Smooth muscle cell of the coronary artery (primary cell): ENCODE measurements at places on chromosomes 2 and 18. TPM values are rescaled to one million over a fixed set of nuclear protein-coding genes. Genes with fewer than 3 reads are reported as not detected.

Gene UGT1A5
- total RNA-seq = not detected in 2 replicates

Gene STPG4
- 0.23 TPM in 2 replicates for total RNA-seq

Gene SERPINB4
- 3.7 TPM in 1 of 2 replicates, not detected in the other for total RNA-seq

Gene VWC2L
- not detected in 2 replicates for total RNA-seq

Gene TCF23
- total RNA-seq = 0.82 TPM in 1 of 2 replicates, not detected in the other

Gene C2orf81
- 0.59 and 0.98 TPM in 2 replicates for total RNA-seq

Gene RPE
- total RNA-seq = 58.6 and 81.9 TPM in 2 replicates

Gene CHRNG
- not detected in 2 replicates for total RNA-seq

Gene HOXD11
- total RNA-seq = not detected in 2 replicates

Gene EFHD1
- 0.23 and 0.30 TPM in 2 replicates for total RNA-seq

Gene RGPD4
- under 0.01 TPM in 1 of 2 replicates, not detected in the other for total RNA-seq

Gene PROKR1
- total RNA-seq = not detected in 2 replicates

Gene DRC1
- not detected in 2 replicates for total RNA-seq

Gene SERPINB12
- total RNA-seq = not detected in 2 replicates

Gene STARD6
- total RNA-seq = 0.15 TPM in 1 of 2 replicates, not detected in the other

Gene MOCOS
- total RNA-seq = 0.68 and 4.7 TPM in 2 replicates

Gene STON1
- 4.2 and 9.5 TPM in 2 replicates for total RNA-seq

Gene FAM161A
- total RNA-seq = 1.3 and 1.9 TPM in 2 replicates

Gene RRM2
- 0.35 and 6.3 TPM in 2 replicates for total RNA-seq

Gene ZNF521
- 4.4 and 31.2 TPM in 2 replicates for total RNA-seq

Gene AGFG1
- 33.2 and 42.2 TPM in 2 replicates for total RNA-seq

Gene SDC1
- total RNA-seq = 9.6 and 15.2 TPM in 2 replicates

Gene SULT1C2
- 1.1 TPM in 1 of 2 replicates, not detected in the other for total RNA-seq

Gene MGAT4A
- total RNA-seq = 0.08 and 4.6 TPM in 2 replicates

Gene ABCG5
- not detected in 2 replicates for total RNA-seq

Gene MC5R
- not detected in 2 replicates for total RNA-seq

Gene TMEM247
- not detected in 2 replicates for total RNA-seq

Gene TSGA10
- total RNA-seq = 2.3 and 2.5 TPM in 2 replicates

Gene HOXD10
- not detected in 2 replicates for total RNA-seq

Gene FBXO15
- 0.23 and 0.82 TPM in 2 replicates for total RNA-seq

Gene LYG2
- not detected in 2 replicates for total RNA-seq

Gene RPRM
- not detected in 2 replicates for total RNA-seq

Gene TMEM200C
- 0.12 and 0.83 TPM in 2 replicates for total RNA-seq

Gene SH3BP4
- 11.2 and 53.3 TPM in 2 replicates for total RNA-seq

Gene CACNB4
- 0.15 and 10.5 TPM in 2 replicates for total RNA-seq

Gene UGT1A3
- not detected in 2 replicates for total RNA-seq

Gene PRSS56
- total RNA-seq = not detected in 2 replicates

Gene IRS1
- total RNA-seq = 3.5 and 6.9 TPM in 2 replicates

Gene DSC3
- total RNA-seq = 0.38 and 3.3 TPM in 2 replicates

Gene CFAP65
- not detected in 2 replicates for total RNA-seq

Gene KLHL30
- total RNA-seq = 0.59 and 2.5 TPM in 2 replicates
